ENCODE measurements at places on chromosomes 1 and 21.
A peak's percentile ranks its signal among the peaks of the same experiment; 100 is the strongest.

DNA sequence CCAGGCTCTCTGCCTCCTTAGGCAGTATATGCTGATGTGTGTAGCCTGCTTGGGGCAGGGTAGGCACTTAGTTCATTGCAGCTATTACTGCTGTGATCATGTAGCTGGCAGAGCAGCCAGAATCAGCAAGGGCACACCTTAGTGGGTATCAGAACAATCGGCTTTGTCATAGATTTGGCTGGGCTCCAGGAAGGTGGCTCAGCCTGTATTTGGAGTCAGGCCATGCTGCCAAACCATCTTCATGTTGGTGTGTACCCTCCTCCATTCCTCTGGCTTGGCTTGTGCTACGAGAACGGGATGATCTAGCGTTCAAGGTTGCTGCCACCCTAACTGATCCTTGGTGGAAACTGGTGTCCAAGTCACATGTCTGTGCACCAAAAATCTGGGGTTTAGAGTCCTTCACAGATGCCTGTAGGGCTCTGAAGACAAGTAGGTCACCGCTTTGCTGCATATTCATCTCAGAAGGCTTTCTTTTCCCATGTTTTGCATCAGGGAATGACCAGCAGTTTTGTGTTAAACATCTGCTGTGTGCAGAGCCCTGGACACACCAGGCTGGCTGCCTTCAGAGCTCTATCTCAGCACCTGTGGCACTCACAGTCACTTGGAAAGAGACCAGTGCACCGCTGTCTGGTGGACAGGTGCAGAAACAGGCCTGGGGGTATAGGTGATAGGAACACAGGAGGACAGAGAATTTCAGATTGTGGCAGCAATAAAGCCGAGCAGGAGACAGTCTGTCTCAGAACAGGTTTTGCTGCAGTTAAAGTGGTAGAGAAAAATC is 23.7 kb downstream of the VANGL1 start:
- no peak for DNase-seq

DNA sequence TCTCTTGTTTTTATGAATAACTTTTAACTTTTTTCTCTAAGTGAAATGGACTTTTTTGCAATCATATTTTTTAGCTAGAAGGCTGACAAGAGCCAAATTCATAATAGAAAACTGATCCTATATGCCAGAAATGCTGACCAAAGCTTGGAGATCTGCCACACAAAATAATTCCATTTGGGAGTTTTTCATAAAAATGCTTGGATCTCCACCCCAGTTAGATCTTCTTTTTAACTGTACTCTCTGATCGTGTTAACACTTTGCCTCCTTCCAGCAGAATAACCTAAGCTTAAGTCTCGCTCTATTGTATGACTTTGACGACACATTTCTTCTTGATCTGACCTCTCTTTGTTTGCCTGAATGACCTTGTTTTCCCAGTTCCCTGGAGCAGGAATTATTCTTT is 16.8 kb downstream of the FLG2 start:
- no peak for DNase-seq

DNA sequence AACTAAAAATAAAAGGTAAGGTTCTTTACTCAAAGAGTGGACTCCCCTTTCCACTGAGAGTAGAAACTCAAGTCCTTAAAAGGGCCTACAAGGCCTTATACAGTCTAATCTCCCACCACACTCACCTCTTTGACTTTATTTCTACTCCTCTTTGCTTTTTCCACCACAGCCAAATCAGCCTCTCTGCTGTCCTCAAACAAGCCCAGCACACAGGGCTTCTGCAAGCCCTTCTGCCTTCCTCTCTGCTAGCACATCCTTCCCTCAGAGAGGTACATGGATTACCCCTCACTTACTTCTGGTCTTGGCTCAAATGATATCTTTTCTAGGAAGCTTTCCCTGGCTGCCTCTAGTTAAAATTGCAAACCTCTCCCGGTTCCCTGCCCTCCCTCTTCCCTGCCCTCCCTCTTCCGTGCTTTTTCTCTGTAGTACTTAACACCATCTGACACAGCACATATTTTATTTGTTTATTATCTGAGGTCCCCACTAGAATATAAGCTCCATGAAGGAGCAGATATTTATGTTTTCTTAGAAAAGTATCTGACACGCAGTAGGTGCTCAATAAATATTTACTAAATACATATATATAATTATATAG is 1.7 kb downstream of the LYST start:
- no peak for DNase-seq

- DNase-seq: no peak
Observed at GRCh38 chr21:27528697-27529096, 561.8 kb upstream of the ADAMTS5 start.

DNA sequence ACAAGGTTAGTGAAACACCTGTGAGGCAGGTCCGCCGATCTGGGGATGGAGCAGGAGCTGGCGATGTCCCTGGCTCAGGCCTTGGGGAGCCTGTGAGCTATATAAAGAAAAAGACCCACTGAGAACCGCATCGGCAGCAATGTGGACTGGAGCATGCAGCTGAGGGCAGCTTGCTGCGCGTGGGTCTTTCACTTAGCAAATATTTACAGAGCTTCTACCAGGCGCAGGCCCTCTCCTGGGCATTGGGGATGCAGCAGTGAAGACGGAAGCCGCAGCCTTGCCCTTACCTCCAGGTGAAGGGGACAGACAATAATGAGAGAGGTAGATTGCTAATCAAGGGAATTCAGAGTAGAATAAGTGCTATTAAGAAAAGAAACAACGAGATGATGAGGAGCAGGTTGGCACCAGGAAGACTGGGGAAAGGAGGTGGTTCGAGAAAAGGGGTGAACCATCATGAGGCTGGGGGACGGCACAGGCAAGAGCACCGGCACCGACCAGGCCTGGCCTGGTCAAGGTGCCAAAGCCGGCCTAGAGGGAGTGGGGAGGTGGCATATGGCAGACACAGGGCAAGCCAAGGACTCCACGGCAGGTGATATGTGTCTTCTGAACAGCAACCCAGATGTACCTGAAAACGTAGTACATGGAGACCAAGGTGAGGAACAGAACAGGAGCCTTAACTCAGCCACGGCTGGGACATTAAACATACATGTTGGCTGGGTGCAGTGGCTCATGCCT is 60.7 kb upstream of the PAX7 start:
- no peak for DNase-seq

DNA sequence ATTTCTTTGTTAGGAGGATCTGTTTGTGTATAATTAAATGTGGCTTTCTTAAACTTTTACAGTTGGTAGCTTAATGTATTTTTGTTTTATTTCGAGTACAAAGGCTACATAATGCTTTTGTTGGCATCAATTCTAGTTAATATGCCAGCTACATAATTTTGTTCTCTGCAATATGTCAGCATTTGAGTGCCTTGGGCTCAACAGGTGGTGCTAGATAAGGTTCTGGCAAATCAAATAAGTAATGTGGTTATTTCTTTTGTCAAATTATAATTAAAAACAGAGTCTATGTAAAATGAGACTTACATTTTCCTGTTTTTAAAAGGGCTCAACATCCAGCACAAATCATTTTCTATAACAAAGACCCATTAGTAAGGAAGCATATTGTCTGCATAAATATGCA is 410.6 kb upstream of the NR5A2 start:
- no peak for DNase-seq

GRCh38 chr1:59295618-59296017 is 1.3 kb upstream of the FGGY start:
- no peak for DNase-seq

GRCh38 chr21:30083225-30083945 is 83.2 kb downstream of the CLDN17 start:
- no peak for DNase-seq

DNA sequence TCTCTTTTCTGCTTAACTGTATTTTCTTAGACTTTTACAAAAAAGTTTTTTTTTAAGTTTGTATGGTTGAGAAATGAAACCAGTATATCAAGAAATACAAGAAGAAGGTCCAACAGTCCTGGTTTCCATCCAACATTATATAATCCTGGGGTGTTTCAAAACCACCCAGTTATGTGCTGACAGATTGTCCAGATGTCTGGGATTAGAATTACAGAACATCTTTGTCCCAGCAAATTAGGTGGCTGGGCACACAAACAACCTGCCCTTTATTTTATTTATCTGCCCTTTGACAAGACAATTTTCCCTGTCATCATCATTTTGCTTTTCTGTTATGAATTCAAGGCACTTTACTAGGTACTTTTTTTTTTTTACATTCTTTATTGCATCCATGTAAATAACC is 622.1 kb downstream of the PLPP3 start:
- DNase-seq: no peak

DNA sequence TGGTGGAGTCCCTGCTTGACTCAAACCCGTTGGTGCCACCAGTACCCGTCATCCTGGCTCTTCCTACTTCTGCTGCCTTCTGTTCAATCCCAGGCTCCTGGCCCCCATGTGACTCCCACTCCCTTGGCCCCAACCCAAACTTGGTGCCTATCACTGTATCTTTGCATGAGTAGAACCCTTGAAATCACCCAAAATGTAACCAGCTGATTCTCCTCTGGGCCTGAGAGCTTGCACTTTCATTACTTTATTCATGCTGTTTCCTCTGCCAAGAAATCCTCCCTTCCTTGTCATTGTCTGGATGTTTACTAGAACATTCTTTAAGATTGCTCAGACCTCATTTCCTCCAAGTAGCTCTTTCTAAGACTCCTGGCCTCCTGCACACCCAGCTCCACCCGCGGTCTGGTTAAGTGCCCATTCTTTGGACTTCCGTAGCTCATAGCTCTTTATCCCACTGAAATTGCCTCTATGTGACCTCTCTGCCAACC is 15.7 kb downstream of the PTAFR start:
- DNase-seq: no peak

- no peak for DNase-seq
Observed at GRCh38 chr1:202046227-202046626, 35.8 kb downstream of the ELF3 start.

- no peak for DNase-seq
Observed at GRCh38 chr21:37195059-37195458, 72.1 kb downstream of the VPS26C start.

- DNase-seq: no peak
Observed at GRCh38 chr21:29678626-29679025, 261.2 kb downstream of the GRIK1 start.

GRCh38 chr1:975896-976683 is 5.8 kb downstream of the PERM1 start:
- peak; percentile 47 for DNase-seq

DNA sequence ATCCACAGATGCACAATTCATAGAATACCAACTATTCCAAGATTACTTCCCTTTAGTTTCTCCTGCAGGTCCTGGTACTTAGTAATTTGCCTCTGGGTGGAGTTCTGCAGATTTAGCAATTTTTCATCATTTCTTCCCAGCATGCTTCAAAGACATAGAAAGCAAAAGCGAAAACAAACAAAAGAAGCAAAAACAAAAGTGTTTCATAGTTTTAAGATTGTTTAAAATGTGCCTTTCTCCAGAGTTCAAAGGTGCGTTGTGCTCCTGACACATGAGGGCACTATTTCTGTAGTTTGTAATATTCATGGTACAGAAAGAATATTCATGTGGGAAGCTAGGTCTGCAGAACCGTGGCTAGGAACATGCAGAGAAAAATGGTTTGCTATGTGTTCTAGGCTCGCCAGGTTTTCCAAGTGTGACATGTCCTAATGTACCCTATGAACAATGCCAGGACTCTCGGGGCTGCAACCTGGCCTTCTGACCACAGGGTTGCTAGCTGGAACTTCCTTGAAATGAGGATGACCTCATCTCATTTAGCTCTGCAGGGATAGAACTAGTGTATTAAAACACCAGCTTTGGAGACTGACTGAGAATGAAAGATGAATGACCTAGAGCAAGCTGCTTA is 30.0 kb upstream of the RCSD1 start:
- DNase-seq: peak; percentile 23

- no peak for DNase-seq
Observed at GRCh38 chr21:32325706-32326105, 27.1 kb downstream of the MRAP start.

- DNase-seq: no peak
Observed at GRCh38 chr1:91020486-91020885, 1.3 kb downstream of the ZNF644 start.

DNA sequence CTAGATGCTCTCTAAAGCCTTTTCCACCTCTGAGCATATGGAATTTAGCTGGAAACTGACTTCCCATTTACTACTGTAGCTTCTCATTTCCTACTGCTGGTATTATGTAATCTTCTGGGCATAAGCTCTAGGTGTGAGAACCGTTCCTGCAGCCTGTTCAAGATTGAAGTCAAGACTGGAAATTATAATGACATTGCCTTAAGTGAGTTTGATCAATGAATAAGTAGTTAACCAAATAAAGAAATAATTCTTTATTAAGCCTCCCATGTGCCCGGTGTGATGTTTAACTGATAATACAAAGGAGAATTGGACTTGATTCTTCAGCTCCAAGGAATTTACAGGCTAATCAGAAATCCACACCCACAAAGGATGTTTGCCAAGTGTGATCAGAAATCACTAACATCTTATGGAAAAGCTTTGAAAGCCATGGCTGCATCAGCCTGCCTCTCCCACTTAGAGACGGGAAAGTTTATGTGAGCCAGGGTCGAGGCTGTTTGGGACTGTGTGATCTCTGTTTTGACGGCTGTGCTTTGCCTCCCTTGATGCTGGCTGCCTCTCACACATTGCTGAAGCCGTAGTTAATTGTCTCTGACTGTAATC is 36.4 kb upstream of the PRELP start:
- no peak for DNase-seq

DNA sequence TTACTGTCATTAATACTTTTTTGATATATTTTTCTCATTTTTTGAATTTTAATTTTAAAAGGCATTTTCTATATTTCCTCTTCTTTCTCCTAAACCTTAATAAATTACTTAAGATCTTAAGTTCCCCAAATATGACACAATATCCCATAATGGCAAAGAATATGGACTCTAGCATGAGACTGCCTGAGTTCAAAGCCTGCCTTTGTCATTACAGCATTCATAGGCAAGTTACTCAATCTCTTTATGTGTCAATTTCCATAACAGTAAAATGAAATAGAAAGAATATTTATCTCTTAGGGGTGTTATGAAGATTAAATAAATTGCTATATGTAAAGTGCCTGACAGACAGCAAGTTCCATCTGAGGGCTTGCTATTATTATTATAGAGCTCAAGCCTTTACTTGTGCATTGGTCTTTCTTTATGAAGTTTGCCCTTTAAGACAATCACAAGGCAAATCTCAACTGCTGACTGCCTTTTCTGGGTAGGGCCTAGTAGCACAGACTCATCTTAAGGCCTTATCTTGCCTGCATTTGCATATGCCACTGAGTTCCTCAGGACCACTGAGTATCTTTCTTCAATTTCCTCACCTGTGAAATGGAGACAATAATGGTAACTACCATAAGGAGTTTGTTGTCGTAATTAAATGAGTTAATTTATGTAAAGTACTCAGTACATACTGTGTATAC is 231.0 kb downstream of the NRIP1 start:
- DNase-seq: no peak

All from activated T-cell treated with anti-CD3 and anti-CD28 coated beads for 4 hours (primary cell).